ENCODE measurements at places on chromosomes 2 and 18.

DNA sequence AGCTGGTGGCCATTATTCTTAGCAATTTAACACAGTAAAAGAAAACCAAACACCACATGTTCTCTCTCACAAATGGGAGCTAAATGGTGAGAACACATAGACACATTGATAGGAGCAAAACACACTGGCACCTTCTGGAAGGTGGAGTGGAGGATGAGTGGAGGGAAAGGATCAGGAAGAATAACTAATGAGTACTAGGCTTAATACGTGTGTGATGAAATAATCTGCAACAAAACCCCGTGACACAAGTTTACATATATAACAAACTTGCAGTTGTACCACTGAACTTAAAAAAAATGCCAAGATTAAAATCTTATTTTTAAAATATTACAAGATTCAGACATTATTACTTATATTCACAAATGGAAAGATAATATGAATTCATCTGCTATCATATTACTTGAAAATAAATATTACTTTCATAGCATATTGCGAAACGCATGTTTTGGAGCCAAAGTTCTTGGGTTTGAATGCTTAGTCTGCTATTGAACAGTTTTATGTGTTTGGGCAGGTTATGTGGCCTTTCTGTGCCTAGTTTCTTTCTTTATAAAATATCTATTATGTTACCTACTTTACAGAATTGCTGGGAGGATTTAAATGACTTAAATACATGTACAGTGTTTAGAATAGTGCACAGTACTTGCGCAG is 20.5 kb downstream of the ANKRD62 start:
- DNase-seq, result no peak

- DNase-seq, result no peak
Observed at GRCh38 chr2:158539176-158540005, 82.6 kb downstream of the PKP4 start.

GRCh38 chr2:88747990-88748389 is 56.5 kb downstream of the RPIA start:
- DNase-seq, result no peak

- peak; percentile 6 for DNase-seq
Observed at GRCh38 chr2:180978903-180979748, 1.3 kb upstream of the UBE2E3 start.

- DNase-seq, result peak; percentile 23
Observed at GRCh38 chr2:160628811-160629210, 135.2 kb upstream of the RBMS1 start.

DNA sequence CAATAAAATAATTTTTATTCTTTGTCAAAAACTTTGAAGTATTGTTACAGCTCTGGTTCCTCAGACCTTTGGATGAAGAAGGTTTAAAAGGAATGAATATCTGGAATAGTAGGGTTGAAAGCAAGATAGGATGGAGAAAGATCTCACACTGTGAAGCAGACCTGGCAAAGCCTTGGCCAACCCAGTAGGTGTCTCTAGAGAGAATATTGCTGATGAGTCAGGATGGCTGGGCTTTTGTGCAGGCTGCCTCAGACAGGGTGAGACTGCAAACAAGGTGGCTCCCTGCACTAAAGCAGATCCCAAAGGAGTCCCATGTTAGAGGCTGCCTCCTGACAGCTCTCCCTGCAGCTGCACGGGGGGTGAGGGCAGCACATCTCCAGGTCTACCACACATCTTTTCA is 226.0 kb upstream of the ITGA4 start:
- no peak for DNase-seq

DNA sequence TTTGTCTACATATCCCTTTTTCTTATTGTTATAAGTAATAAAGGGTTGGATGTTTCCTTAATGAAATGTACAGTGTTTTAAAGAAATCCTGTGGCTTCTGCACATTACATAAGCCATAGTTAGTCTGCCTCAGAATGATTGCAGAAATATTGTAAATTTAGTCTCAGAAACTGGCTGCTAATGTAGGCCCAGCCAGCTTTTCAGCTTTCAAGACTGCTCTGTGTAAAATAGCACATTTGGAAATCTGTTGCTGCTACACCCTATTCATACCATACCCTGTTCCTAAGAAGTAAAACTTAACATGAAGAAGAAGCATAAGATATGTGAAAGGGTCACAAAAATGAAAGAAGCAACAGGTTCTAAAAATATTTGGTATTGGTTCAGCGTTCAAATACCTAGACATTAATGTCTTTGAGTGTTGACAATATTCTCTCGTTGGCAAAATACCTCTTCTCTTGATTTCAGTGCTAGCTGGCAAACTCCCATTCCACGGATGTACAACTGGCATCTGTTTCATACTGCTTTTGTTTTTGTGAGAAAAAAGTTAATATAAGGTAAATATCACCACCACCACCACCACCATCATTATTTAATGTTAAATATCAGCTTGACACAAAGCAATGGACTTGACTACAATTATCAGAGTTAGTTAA is 19.2 kb upstream of the NCKAP1 start:
- no peak for DNase-seq

DNA sequence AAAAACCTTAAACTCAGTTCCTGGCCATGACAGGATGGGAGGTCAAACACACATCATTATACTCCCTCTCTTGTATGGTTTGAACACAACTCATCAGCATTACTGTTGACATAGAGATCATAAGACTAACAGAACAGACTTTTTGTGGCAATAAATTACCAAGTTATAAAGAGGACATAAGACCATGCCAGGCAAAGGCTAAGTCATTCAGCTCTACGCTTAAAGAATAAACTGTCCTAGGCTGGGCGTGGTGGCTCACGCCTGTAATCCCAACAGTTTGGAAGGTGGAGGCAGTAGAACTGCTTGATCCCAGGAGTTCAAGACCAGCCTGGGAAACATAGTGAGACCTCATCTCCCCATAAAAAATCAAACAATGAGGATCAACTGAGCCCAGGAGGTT is 16.4 kb downstream of the NLRC4 start:
- no peak for DNase-seq

DNA sequence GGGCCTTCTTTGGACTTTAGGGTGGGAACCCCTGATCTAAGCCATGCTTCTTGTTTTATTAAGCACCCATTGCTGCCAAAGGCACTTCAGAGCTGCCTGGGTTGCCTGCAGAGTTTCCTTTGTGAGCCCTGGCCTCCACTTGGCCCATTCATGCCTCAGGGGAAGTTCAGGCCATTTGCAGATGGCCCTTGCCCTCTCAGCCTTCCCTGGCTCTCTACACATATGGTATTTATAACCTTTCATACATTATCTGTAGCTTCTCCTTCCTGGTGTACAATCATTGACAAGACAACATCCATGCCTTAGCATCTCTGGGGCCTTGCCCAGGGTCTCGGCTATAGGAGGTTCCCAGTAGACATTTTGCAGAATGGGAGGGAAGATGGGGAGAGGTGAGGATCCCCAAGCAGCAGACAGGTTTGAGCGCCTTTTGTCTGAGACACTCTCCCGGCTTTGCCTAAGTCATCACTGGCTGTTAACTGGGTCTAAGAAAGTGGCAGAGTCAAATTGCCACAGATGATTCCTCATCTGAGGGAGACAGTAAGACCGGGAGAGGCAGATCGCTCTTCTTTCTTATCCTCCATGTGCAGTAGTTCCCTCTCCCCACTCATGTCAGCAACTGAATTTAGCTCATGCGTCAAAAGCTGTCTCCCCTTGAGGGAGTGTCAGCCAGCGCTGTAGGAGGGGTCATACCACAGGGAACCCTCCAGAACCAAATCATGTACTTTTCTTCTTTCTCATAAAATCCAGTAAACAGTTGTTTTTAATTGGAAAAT is 2.7 kb downstream of the EHD3 start:
- DNase-seq, result no peak

GRCh38 chr2:213422211-213422610 is 137.9 kb downstream of the SPAG16 start:
- DNase-seq, result no peak

DNA sequence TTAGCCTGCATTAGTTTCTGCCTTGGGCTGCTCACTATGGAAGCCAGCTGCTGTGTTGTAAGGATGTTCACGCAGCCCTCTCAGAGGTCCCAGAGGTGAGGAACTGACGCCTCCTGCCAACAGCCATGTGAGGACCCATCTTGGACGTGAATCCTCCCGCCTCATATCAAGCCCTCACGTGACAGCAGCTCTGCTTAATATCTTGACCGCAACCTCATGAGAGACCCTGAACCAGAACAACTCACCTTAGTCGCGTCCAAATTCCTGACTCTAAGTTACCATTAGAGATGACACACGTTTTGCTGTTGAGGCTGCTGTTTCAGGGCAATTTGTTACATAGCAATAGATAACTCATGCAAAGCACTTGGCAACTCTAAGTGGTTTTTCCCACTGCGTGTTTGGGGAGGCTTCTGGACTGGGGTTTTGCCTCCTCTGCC is 97.7 kb downstream of the TMEM17 start:
- DNase-seq, result no peak

GRCh38 chr18:79945118-79946042 is 6.1 kb downstream of the SLC66A2 start:
- DNase-seq, result no peak

- DNase-seq, result no peak
Observed at GRCh38 chr2:86341470-86341869, 4.0 kb upstream of the REEP1 start.

DNA sequence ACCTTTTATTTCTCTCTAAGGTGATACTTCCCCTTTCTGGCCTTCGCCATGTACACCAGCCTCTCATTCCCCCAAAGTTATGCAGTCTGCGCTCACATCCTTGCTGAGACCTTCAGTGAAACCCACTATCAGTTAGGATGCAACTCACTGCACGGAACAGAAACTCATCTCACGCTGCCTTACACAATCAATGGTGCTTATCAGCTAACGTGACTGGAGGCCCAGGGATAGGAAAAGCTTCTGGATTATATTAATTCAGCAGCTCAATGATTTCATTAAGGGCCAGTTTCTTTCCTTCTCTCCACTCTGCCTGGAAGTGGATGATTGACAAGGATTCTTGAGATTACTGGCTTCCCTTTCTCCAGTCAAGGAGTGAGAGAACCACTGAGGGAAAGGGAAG is 44.8 kb downstream of the CDH2 start:
- DNase-seq, result no peak

- DNase-seq, result peak; percentile 71
Observed at GRCh38 chr2:175251425-175252041, 70.0 kb upstream of the ATP5MC3 start.

DNA sequence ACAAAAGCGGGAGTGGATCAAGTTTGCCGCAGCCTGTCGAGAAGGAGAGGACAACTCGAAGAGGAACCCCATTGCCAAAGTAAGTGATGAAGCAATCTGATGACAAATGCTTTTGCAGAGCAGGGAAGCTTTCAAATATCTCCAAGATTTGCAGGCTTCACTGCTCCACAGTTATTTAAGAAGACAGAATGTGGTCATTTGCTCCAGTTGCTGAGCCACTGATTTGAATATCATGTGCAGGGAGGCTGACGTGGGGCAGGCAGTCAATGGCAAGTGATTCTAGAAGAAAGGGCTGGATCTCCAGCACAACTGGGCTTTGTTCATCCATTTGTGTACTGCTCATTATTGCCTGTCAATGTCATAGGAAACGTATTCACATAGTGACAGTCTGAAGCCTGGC is 10.2 kb downstream of the DSG4 start:
- no peak for DNase-seq

DNA sequence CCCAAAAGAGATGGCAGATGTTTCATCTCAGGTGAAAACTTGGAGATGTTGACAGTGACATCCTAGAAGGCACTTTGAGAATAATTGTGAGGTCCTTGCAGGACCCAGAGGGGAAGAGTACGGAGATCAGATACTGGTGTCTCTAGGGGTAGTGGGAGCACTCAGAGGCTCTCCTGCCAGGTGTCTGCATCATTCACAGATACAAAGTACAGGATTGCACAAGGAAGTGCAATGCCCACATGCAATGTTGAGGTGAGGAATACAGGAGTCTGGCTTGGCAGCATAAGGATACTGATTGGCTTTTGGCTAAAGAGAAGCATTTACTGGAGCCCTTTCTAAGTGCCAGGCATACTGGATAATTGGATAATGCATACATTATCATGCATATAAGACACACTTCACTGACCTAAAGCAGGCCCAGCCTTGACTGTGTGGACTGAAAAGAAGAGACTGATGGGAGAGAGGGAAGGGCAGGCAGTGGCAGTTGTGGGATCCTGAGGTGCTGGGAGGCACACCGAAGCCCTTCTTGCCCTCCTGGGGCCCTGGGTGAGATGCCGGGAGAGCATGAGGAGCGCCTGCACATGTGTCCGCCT is 31.0 kb upstream of the NCKAP5 start:
- DNase-seq, result no peak

GRCh38 chr2:857937-858336 is 92.7 kb upstream of the SNTG2 start:
- DNase-seq, result no peak

DNA sequence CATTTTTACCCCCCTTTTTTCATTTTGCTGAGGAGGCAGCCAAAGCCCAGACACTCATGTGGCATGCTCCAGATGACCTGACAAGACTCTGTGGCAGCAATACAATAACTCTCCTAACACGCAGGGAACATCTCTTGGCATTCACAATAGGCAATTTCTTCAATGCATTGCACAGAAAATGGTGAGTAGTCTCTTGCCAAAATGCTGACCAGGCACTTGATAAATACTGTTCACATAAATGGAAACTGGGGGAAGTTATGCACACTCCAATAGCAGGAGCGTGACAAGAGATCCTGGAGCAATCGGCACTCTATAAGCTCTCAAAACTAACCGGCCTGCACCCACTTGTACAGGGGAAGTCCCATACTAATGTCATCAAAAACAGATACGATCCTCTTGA is 66.3 kb downstream of the NBAS start:
- DNase-seq, result no peak

DNA sequence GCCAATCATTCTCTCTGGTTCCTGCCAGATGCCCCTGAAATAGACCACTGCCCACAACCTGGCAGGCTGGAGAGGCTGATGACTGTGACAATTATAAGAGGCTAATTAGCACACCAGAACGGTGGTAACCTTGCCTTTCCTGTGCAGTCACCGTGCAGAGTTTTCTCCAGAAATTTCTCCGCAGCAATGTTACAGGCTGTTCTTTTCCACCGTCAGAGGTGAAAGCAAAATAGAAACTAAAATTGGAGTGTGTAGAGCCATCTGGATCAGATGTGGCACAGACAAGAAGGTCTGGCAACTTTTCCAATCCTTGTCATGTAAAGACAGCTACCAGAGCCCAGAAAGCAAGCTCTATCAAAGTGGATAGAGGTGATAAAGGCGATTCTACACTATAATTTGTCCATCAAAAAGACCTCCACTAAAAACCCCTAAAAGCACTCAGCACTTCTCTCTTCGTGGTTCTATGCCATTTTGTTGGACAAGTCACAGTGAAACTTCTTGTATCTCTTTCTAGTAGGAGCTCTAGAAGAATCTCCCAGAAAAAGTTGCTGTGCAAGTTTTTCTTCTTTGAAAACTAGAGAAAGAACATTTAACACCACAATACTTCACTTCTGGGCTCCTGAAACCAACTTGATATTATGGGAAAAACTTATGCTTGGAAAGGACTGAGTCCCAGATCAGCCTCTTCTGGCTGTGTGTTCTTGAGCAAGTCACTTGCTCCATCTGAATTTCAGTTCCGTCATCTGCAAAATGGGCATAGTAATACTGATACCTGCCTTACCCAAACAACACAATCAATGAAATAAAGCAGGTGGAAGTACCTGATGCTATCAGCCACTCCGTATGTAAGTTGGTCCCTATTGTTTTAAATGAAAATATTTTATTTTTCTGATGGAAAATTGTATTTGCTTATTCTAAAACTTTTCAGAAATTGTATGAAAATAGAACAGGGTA is 295.6 kb upstream of the DLGAP1 start:
- DNase-seq, result no peak
